NCI-H526 (cell line): ENCODE measurements at places on chromosomes 11 and 22.

- DNase-seq = no peak
Measured at GRCh38 chr22:33823552-33823951, 96.7 kb downstream of the LARGE1 start.

- DNase-seq = no peak
Measured at GRCh38 chr11:111792955-111793500, 26.8 kb upstream of the PPP2R1B start.

DNA sequence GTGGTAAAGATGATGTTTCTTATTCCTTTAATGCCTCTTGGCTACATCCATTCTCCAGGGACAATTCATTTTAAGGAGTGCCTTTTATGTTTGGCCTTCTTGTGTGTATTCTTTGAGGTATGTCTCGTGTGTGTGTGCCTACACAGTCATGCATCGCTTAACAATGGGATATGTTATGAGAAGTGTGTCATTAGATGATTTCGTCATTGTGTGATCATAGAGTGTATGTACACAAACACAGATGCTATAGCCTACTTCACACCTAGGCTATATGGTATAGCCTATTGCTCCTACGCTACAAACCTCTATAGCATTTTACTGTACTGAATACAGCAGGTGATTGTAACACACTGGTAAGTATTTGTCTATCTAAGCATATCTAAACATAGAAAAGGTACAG, 23.0 kb downstream of the ZNF202 start:
- no peak for DNase-seq

DNA sequence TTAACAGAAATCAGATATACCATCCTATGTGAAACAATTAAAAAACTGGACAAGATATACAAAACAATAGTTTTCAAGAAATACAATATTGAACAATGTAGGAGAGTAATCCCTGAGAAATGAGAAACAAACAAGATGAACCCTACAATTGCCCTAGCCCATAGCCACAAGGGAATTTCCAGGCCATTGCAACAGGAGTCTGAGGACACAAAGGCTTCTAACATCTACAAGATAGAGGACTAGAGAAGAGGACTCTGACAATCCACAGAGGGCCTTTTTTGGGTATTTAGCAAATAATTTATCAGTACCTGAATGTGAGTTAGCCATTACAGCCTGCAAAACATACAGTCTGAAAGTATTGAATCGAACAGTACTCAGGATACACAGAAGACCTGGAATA, 251.7 kb downstream of the GRM5 start:
- DNase-seq = no peak

DNA sequence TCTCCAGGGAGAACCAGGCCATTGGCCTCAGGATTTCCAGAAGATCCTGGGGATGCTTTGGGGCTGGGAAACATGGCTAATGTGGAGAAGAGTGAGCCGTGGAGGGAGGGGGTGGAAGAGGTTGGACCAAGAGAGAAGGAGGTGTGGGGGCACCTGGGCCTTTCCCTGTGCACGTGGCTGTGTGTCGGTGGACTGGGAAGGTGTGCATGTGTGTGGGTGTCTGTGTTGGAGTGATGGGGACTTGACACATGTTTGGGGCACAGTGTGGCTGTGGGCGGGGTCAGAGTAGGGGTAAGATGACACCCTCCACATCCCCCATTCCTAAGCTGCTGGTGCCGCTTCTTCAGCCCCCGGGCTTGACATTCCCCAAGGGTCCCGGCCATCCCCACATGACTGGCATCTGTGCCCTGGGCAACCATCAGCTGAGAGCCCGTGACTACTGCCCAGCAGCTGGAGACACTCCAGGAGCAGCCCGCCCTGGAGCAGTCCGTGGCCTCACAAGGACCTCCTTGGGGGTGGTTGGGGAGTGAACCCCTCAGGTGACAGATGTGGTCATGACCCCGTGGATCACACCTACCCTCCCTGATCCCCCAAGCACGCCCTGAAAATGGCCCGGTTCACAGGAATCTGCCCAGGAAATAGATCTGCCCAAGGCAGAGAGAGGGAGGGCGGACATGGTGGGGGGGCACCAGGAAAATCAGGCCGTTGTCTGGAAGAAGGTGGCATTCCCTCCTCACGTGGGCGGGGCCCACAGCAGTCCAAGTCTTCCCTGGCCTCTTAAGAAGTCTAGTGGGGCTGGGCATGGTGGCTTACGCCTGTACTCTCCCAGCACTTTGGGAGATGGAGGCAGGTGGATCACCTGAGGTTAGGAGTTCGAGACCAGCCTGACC, 34.8 kb upstream of the SOX10 start:
- DNase-seq = no peak

- DNase-seq = no peak
Measured at GRCh38 chr22:25393121-25393805, 171.2 kb upstream of the GRK3 start.

- DNase-seq = no peak
Measured at GRCh38 chr22:45548247-45548840, 45.7 kb downstream of the FBLN1 start.
